ENCODE measurements at places on chromosomes 11 and 22. TPM values are rescaled to one million over a fixed set of nuclear protein-coding genes. Genes with fewer than 3 reads are reported as not detected.

DNA sequence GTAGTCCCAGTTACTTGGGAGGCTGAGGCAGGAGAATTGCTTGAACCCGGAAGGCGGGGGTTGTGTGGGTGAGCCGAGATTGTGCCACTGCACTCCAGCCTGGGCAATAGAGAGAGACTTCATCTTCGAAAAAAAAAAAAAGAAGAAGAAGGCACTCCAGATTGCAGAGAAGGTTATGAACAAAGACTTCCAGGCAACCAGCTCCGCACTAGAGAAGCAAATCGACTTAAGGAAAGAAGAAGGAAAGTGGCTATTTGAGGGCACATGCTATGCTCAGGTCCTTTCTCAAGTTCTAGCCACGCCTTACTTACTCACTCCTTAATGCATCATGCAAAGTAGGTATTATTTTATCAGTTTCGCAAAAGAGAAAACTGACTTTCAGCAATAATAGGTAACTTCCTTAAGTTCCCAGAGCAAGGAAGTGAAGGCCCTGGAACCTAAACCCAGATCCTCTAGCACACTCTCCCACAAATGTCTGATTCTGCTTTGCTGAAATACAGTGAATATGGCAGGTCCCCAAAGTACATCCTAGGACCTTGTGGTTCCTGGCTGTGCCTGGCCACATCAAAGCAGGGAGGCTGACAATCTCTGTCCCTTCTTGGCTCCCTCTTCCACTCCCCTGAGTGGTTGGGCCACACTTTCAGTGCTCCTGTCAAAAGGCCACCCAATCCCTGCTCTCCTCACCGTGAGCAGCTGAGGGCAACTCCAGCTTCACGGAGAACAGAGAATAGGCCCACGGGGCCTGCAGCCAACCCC, 14.2 kb downstream of the CD3E start:
- DNase-seq = no peak

GRCh38 chr22:49900441-49901230, 17.6 kb downstream of the ALG12 start:
- no peak for DNase-seq

GRCh38 chr11:83150450-83150849, 6.5 kb upstream of the PCF11 start:
- DNase-seq = no peak

The MAPK12 gene
- total RNA-seq = 1.9 TPM

The PNPLA5 gene
- not detected for total RNA-seq

DNA sequence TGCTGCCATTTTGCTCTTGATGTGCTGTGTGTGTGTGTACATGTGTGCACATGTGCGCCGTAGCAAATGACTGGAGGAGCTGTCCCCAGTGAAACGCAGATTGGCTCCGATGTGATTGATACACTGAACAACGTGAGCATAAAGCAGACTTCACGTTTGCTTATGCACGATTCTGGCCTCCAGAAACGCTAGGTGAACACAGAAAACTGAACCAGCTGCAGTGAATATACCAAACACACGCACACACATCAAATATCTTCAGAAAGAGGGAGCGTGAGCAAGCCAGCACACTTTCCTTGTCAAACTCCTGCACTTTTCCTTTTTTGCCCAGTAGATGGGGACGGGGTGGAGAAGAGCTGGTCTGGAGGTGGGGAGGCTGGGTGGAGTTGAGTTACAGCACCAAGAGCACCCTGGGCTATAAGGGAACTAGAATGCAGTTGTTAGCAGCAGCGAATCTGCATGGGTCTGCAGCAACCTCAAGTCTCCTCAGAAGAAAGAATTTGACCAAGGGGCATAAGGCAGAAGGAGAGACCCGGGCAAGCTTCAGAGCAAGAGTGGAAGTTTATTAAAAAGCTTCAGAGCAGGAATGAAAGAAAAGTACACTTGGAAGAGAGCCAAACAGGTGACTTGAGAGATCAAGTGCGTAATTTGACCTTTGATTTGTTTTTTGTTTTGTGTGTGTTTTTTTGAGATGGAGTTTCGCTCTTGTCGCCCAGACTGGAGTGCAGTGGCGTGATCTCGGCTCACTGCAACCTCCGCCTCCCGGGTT, 77.8 kb upstream of the CADM1 start:
- DNase-seq = no peak

DNA sequence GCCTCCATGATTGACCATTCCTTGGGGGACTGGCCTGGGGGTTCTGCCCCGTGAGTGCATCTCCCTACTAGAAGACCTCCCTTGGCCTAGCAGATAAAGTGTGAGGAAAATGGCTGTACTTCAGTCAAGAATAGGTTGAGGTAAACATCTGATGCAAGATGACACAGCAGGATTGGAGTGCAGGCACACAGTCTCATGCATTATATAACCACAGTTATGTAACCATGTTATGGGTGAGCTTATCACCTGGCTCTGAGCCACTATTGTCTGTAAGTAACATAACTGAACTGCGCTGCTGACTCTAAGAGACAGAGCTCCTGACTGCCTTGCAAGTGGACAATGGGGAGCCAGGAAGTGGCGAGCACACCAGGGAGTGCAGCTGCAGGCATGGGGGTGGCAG, 378.7 kb upstream of the ANO5 start:
- no peak for DNase-seq

DNA sequence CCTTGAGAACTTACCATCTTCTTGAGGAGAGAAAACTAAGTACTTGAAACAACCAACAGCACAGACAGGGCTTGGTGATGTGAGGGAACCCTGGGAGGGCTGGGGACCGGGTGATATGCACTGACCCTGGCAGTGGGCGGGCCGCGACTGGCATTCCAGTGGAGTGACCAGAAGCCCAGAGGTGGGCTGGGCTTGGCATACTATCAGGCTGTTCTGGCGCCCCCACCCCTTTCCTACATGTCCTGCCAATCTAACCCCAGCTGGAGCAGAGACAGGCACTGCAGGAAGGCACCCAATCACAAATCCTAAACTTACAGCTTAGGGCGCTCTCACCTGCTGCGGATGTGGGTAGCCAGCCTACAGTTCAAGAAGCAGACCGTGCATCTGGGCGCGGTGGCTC, 54.0 kb upstream of the GCAT start:
- peak; percentile 71 for DNase-seq

- DNase-seq = no peak
These were observed 61.7 kb downstream of the ETS1 start for GRCh38 chr11:128525411-128526243.

The MS4A13 gene
- not detected for total RNA-seq

The KIAA1671 gene
- total RNA-seq = 0.03 TPM

DNA sequence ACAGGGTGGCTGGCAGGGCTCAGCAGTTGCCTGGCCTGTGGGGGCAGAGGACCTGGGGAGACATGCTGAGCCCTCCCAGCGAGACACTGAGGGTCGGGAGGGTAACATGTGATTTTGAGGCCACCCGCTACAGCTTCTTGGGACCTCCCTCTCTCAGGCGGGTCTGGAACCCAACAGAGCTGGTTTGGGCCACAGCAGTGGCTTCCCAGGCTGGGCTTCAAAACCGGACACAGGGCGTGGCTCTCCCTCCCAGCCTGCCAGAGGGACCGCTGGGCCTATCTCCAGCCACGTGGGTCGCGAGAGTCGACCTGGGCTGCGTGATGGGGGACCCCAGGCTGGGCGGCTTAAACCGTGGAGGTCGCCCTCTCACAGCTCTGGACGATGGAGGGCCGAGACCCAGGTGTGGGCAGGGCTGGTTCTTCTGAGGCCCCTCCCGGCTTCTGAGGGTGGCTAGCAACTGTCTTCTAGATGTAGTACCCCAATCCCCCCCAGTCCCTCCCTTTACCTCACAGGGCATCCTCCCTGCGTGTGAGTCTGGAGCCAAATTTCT, 91.7 kb downstream of the KCNQ1 start:
- DNase-seq = no peak

- no peak for DNase-seq
These were observed 2.7 kb upstream of the TMPRSS6 start for GRCh38 chr22:37112084-37112728.

GRCh38 chr11:93160808-93161207, 37.0 kb downstream of the SLC36A4 start:
- no peak for DNase-seq

DNA sequence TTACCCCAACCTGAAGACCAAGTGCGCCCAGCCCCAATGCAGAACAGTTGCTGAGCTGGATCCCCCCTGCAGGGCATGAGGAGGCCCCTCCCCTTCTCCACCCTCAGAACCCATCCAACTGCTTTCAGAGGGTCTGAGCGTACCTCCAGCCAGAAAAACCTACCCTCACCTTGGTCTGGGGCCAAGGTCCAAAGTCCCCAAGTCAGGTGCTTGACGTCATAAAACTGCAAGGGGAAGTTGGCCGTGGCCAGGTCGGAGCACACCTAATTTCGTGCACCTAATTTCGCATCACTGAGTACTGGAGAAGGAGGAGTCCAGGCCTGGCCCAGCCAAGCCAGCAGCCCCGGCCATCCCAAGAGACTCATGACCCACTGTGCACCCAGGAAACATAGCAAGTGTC, 289.8 kb downstream of the CTTN start:
- DNase-seq = no peak

- DNase-seq = no peak
These were observed 53.2 kb downstream of the SHISAL1 start for GRCh38 chr22:44259366-44260215.

- DNase-seq = no peak
These were observed 455.0 kb downstream of the BRD1 start for GRCh38 chr22:49372530-49373288.

- no peak for DNase-seq
These were observed 16.5 kb downstream of the RHBDD3 start for GRCh38 chr22:29251265-29251664.

DNA sequence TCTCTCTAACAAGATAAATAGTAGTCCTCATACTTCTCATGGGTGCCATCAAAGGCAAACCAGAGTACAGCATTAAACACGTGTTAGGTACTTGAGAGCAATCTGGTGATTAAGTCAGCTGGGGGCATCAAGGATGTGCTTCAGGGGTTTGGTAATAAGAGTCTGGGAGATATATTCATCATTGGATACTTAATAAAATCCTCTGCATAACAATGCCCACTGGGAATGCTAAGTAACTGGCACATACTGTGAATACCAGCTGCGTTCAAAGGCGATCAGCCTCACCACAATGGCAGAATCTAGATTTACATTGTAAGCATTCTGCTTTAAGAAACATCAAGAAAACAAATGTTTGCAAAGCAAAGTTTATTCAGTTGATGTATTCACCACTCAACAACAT, 268.6 kb upstream of the PITPNB start:
- no peak for DNase-seq

The OR2D2 gene
- total RNA-seq = not detected

The MRGPRF gene
- 27.4 TPM for total RNA-seq

DNA sequence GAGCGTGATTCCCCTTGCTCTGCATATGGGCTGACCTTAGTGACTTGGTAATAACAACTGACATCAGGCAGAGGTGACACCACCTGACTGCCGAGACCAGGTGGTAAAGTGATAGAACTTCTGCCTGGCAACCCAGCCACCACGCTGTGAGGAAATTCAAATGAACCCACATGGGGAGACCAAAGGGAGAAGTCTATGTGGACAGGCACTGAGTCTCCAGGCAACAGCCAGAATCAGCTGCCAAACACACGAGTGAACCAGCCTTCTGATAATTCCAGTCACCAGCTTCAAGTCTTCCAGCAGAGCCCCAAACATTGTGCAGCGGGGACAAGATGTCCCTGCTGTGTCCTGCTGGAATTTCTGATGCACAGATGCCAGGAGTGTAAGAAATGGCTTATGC, 29.7 kb downstream of the SPATA19 start:
- no peak for DNase-seq
